ENCODE measurements at places on chromosomes 6 and 20.

GRCh38 chr20:39875492-39876110, 813.4 kb downstream of the MAFB start:
- DNase-seq = no peak

DNA sequence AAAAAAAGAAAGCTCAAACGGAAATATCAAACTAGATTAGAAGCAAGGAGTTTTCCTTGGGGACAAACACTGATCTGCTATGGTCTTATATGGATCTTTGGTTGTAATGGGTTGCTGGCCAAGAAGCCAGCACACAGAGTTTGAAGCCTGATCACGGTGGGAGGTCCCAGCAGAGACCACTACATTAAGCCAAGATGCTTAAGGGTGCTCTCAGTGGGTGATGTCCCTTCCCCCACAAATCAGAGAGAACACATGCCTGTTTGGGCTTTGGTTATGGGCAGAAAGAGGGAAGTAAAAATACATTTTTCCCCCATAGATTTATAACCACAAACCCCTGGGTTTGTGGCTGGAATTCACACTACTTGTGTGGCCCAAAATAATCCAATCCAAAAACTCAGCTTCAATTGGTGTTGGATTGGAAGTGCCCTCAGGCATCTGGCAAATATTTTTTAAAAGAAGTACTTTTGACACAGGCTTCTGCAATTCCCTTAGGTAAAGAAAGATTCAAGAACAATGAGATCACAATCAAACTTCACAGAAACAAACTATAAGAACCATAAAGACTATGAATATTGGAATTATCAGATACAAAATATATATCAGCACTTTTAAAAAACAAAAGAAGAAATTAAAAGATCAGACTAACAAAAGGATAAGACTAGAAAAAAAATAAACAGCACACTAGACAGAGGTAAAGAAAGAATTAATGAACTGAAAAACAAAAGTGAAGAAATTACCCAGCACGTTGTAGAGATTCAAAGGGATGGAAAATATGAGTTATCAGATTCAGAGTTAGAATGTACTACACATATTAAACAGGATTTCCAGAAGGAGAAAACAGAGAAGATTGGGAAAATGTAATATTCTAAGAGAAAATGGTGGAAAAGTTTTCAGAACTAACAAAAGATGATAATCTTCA, 44.7 kb downstream of the ESF1 start:
- no peak for DNase-seq

DNA sequence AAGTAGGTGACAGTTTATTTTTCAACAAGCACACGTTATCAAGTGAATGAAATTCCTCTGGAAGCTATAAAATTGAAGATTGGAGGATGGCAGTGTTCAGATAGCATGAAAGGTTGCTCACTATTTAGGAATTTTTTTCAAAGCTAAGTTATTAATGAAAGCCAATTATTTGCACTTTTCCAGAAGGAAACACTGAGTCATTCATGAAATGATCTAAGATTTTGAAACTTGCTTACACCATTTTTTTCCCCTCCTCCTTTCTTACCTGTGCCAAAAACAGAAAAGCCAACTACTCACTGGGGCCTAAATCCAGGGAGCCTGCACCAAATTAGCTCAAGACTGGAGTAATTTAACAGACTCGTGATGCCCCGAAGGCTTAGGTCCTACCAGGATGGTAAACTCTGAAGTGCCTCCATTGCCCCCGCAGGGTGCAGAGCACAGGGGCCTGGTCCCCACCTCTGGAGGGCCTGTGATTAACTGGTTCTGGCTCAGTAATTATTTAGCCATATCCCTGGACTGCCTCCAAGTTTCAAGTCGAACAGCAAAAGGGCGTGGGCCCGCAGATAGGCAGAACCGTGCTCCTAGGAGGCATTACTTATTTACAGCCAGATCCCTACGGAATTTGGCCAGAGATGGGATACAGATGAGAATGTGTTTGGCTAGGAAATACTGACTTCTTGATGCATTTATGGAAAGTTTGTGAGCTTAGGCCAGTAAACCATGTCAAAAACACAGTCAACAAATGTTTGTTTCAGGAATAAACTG, 28.0 kb upstream of the ZNF217 start:
- no peak for DNase-seq

- DNase-seq = no peak
These were observed 62.5 kb downstream of the METTL24 start for GRCh38 chr6:110295451-110296165.

GRCh38 chr6:1659816-1660215, 50.1 kb downstream of the FOXC1 start:
- no peak for DNase-seq

GRCh38 chr6:156809034-156809433, 31.9 kb downstream of the ARID1B start:
- DNase-seq = no peak

DNA sequence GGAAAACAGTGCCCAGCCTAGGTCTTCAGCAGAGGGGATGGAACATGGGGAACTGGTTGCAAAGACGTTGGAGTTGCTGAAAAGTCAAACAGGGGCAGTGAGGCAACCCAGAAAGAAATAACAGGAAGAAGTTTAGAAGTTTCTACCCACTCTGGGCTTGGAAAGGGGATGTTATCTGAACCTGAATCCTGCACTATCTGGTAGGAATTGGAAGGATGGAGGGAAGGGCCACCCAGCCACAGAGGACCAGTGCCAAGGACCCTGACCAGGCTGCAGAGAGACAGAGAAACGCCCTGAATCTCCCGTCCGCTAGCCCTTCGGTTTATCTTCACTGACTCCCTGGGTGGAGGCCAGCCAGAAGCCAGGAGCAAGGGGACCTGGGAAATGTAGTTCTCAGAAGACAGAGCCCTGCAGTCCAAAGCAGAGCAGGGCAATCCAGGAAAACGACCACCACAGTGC, 217.3 kb upstream of the RREB1 start:
- DNase-seq = no peak

- no peak for DNase-seq
These were observed 124.0 kb downstream of the EDN1 start for GRCh38 chr6:12414096-12414675.

- no peak for DNase-seq
These were observed 130.6 kb upstream of the INSM1 start for GRCh38 chr20:20237093-20237959.

DNA sequence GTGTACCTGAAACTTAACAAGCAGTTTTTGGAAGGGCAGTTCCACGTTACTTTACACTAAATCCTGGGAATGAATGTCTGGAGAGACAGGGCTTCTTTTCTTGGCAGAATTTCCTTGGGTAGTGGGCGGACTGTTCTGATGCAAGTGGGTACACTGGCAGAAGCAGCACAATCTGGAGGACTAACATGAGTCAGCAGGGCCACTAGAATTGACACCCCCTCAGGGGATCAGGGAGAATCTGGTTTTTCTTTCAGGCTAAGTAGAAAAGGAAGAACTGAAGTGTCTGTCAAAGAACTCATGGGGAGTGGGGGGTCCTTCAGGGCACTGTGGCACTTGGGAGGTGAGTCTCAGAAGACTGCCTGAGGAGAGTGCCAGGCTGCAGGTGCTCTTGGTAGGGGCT, 34.6 kb downstream of the PANK2 start:
- no peak for DNase-seq

GRCh38 chr6:21588481-21589351, 4.8 kb upstream of the SOX4 start:
- no peak for DNase-seq

DNA sequence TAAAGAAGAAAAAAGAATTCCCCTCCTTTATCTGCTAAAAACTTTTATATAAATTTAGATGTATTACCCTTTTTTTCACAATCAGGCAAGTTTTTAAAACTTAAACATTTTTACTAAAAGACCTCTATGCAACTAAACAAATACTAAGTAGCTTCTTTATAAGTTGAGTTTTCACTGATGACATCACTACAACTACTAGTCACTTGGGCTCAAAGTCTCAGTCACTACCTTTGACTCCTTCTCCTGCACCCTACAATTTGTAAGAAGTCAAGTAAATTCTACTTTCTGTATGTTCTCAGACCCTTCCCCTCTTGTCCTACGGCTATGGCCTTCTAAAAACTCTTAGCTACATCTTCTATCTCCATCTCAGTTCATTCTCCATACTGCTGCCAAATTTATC, 11.2 kb downstream of the SUPT3H start:
- no peak for DNase-seq

DNA sequence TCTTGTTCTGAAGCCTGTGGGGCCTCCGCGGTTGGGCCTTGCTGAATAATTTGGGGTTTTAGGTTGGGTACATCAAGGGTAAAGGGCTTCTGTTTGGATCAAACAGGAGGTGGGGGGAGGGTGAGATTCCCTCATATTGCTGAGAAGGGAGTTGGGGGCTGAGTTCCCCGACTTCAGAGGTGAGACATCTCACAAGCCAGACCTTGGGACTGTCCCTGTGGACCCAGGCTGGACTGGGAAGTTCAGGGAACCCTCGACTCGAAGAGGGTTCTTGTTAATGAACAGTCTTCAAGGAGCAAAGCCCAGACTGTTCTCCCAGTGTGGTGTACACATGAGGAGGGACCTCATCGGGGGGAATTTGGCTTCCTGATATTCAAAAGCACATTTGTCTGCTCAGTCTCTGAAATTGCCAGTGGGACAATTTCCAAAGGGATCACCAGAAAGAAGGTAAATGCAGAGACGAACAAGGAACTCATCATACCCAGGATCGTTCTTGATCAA, 118.5 kb downstream of the SYCP2 start:
- DNase-seq = no peak

- no peak for DNase-seq
These were observed 12.8 kb upstream of the MYMX start for GRCh38 chr6:44203955-44204354.

GRCh38 chr6:82006027-82006738, 241.4 kb downstream of the IBTK start:
- no peak for DNase-seq

DNA sequence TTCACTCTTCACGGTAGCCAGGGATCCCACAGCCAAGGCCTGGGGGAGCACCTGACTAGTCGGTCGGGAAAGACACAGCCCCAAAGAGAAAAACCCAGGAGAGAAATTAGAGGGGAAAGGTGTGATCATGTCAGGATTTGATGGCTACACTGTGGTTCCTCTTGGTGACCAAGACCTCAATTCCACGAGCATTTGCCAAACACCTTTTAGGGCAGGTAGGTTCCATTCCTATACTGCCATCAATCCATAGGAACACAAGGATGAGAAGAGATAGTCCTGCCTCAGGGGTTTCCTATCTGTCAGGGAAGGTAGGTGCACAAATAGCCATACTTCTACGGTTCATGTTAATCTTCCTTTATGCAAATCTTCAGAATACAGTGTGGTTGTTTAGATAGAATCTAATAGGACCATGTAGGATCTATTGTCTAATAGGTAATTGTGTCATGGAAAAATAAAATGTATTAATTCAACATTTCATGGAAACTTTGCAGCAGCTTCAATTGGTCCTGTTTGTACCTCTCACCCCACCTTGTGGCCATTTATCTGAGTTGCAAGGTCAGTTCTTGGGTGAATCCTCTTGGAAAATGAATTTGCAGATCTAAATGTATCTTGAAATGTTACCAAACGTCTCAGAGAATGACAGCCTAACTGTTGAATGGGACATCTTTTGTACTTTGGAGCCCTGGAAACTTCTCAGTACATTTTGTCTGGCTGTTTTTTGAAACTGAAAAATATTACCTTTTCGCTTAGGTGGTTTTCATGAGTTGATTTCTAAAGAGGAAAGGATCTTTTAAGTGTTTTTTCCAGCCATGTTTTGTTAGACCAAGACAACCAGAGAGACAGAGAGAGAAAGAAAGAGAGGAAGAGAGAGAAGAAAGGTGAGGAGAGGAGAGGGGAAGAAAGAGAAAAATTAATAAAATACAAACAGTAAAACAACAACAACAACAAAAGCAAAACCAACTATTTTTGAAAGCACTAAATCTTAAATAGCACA, 33.7 kb upstream of the IYD start:
- DNase-seq = no peak

- no peak for DNase-seq
These were observed 381.6 kb upstream of the CNR1 start for GRCh38 chr6:88547768-88548167.

DNA sequence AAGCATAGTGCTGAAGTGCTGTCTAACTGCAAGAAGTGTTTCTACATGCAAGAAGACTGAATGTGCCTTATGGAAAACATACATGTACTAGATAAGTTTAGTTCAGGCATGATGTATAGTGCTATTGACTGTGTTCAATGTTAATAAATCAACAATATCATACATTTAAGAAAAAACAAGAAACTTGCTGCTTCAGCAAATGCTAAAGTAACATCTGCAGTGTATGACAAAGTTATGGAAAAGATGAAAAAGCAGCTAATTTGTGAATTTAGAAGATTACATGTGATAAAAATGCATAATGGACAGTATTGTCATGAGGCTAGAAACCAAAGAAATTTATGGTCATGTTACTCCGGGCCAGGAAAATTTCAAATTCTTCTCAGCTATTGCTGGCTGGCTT, 174.9 kb upstream of the SPTLC3 start:
- no peak for DNase-seq

DNA sequence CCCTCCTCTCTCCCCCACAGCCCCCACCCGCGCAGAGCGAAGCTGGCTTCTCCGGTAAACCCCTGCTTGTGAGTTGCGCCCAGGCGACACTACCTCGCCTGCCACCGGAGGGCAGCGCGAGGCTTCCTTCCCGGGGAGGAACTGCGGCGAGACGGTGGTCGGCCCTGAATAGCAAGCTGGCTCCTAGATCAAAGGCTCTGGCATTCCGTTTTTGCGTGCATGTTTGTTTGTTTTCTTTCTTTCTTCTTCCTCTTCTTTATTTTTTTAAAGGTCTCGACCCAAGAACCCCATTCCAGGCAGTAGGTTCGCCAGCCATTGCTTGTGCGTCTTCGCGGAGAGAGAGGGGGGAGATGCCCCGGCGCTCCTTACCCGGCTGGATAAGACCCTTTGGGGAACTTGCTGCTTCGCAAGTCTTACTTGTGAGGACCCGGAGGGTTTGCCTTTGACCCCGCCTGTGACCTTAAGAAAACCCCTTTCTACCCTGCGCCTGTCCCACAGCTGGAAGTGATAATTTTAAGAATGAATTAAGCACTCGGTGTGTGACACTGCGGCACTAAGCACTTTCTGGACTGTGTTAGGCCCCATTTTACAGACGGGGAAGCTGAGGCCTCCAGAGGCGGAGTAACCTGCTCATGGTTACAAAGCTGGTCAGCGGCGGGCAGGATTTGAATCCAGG, 92.7 kb upstream of the SIRPA start:
- no peak for DNase-seq

DNA sequence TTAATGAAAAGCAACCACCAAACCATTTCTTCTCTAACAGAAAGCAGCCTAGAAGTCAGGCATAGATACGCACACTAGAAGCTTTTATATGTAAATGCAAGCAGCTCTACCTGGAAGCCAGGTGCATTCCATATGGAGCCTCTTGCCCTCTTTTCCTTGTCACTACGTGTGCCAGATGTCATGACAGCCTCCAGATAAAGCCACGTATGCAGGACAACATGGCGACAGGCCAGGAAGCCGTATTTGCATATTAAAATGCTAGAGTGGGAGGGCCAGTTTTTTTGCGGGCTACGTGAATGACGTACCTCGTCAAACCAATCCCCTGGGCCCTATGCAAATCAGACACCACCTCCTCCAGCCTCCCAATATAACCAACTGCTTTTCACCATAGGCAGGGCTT, 308.1 kb upstream of the SPTLC3 start:
- no peak for DNase-seq

Data from activated T-helper 1 cell treated with anti-CD3 and anti-CD28 coated beads, Interleukin-2, amount 50 U/mL, for 16 hours (primary cell).